HEK293T (cell line): ENCODE measurements at places on chromosomes 1 and 21.
A peak's percentile ranks its signal among the peaks of the same experiment; 100 is the strongest.

DNA sequence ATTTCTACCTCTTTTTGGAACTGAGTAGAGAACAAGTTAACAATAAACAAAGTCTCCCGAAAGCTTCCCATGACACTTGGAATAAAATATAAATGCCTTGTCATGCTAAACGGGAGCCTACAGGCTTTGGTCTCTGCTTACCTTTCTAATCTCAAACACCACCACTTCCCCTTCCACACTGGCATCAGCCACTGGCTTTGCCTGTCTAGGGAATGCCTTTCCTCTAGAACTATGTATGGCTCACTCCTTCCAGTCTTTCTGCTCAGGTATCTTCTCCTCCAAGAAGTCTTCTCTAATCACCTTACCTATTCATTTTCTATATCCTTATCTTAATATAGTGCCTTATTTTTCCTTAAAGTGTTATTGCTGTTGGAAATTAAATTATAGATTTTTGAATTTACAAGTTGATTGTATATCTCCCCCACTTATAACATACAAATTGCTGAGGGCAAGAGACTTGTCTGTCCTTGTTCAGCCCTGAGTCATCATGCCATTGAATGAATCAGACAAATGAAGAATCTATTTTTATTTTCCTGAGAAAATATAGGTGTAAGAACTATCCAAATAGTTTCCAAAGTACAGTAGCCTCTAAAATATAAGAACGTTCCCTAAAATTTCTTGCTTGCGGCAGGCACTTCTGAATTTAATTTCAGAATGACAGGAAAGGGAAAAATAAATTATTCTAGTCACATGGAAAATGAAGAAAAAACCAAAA, 119.2 kb downstream of the TM2D1 start:
- no peak for DNase-seq

DNA sequence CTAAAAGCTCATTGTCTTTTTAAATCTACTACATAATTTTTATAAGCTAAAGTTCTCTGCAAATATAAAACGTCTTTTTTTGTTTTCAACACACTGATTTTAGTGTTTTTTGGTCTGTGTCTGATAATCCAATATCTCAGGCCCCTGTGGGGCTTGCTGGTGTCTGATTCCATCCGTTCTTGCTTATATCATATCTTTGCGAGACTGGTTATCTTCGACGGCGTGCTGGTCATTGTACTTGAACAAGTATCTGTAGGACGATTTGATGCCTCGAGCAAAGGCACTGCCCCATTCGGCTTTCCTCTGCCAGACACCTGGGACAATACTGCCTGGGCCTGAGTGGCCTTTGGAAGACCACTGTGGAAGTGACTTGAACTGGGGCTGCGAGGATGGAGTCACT, 18.4 kb upstream of the TTLL10 start:
- DNase-seq = no peak

DNA sequence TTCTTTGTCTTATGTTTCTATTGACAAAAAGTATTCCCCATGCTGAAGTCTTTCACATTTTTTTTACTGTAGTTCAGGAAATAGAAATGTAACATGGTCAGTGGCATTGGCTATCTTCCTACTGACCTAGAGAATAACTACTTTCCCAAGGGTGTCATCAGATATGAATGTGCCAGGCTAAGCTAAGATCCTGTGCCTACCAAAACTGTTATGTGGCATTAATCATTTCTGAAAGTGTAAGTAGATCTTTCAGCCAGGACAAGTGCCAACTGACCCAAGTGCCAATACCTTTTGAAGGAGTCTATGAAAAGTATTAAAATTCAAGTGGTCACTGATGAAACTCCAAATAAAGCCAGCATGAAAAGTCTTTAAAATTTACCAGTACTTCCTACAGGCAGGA, 165.3 kb downstream of the TNFSF18 start:
- DNase-seq = no peak

DNA sequence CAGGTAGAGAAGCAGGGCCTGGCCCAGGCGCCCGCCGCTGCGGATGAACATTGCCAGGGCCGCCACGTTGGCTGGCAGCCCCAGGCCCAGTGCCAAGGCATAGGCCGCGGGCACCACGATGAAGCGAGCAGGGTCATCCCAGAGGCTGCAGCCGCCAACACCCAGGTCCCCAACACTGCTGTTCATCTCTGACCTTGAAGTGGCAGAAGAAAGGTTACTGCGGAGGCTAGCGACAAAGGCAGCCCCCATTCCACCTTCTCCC, 8.0 kb downstream of the TMEM35B start:
- DNase-seq = no peak

- DNase-seq = no peak
Measured at GRCh38 chr1:240869071-240869470, 257.1 kb upstream of the GREM2 start.

DNA sequence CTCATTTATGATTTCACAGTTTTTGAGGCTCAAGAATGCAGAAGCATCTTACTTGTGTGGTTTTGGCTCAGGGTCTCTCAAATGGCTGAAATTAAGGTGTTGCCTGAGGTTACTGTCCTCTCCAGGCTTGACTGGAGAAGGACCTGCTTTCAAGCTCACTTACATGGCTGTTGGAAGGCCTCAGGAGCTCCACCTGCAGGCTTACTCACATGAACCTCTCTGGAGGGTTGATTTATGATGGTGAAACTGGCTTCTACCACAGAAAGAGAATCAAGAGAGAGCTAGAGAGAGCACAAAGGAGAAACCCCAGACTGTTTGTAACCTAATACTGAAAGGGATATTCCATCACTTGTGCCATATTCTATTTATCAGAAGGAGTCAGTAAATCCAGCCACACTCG, 6.2 kb upstream of the KCNK2 start:
- DNase-seq = peak; percentile 31

DNA sequence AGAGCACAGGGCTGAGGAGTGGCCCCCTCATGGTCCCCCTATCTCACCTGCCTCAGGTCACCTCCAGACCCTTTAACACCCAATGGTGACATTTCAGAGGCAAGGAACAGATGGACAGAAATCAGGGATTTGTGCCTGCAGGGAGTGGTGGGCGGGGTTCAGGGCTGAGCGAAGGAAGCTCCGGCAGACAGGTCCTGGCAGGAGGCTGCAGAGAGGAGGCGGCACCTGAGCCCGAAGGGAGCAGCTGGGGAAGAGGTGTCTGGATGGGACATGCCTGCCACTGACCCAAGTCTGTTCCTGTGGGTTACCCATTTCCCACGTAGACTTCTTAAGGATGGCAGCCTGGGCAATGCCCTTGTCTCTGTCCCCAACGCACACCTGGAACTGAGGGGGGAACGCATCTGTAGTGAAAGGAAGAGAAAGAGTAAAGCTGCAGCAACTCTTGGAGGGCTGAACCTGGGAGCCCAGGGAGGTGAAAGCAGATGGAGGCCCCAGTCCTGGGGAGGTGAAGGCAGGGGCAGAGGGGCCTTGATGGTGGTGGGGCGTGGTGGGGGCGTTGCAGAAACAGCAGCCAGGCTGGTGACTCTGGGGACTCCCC, 61.6 kb upstream of the ADARB1 start:
- no peak for DNase-seq

- DNase-seq = no peak
Measured at GRCh38 chr1:172252321-172252720, 168.2 kb upstream of the C1orf105 start.

GRCh38 chr1:87093286-87093685, 178.9 kb downstream of the HS2ST1 start:
- no peak for DNase-seq

DNA sequence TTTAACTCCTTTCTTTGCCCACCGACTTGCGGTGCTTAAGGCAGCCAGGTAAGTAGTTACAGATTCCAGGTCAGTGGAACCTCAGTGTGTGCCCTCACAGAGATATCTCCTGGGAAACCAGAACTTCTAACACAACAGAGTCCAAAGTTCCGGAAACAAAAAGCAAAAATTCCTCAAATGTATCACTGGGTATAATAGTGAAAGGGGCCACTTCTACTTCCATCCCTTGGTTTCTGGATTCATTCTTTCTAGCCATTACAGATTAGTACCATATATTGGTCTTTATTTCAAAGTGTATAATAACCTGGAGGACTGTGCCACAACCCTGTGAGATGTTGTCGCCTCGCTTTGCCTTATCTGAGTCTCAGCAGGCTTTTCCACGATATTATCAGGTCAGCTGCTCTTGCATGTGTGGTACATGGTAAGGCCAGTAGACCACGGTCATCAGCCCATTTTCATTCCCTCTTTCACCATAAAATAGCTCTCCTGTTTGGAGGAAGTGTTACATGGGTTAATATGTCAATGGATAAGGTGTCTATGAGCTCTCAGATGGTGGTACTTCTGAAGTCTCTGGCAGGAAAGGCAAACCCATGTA, 14.9 kb upstream of the VASH2 start:
- no peak for DNase-seq

GRCh38 chr1:157091186-157091585, 8.4 kb downstream of the ETV3L start:
- no peak for DNase-seq

GRCh38 chr1:225592362-225593025, 60.4 kb downstream of the ENAH start:
- no peak for DNase-seq

DNA sequence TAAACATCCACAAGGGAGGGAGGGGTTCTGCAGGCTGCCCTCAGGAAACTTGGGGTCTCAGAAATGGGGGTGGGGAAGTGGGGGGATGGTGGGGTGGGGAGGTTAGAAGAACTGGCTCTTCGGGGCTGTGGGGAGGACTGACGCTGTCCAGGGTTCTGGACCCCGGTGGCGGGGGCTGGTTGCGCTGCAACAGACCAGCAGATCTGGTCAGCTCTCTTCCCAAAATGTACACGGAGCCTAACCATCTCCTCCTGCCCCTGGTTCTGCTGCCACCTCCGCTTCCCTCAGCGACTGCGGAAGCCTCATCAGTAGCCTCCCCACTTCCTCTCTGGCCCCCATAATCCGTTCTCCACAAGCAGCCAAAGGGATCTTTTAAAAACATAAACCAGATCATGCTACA, 29.3 kb upstream of the C1QA start:
- peak; percentile 44 for DNase-seq

- no peak for DNase-seq
Measured at GRCh38 chr1:82108843-82109242, 308.1 kb downstream of the ADGRL2 start.

GRCh38 chr1:102045752-102046151, 49.0 kb upstream of the OLFM3 start:
- DNase-seq = no peak

GRCh38 chr1:74467786-74468377, 44.5 kb downstream of the LRRC53 start:
- no peak for DNase-seq

- no peak for DNase-seq
Measured at GRCh38 chr1:230696722-230697437, 17.0 kb downstream of the AGT start.

DNA sequence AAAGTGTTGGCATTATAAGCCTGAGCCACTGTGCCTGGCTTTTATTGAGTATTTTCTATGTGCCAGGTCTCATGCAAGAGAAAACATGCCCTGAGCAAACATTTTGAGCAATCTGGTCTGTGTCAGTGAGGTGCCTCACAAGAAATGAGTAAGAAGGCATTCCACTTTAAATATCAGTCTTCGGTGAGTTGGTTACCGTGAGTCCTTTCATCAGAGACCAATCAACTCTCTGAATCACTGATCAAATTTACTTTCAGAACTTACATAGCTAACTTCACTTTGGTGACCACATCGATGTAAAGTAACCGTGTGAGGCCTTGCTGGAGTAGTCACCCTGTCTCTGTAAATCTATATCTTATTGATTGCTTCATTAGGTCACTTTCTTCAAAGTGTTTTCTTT, 14.3 kb upstream of the DDX59 start:
- DNase-seq = no peak

GRCh38 chr1:215595231-215595630, 28.1 kb downstream of the KCTD3 start:
- DNase-seq = no peak

GRCh38 chr1:63977466-63977865, 203.6 kb downstream of the ROR1 start:
- DNase-seq = no peak

GRCh38 chr21:15749861-15750159, 20.0 kb downstream of the USP25 start:
- DNase-seq = no peak

DNA sequence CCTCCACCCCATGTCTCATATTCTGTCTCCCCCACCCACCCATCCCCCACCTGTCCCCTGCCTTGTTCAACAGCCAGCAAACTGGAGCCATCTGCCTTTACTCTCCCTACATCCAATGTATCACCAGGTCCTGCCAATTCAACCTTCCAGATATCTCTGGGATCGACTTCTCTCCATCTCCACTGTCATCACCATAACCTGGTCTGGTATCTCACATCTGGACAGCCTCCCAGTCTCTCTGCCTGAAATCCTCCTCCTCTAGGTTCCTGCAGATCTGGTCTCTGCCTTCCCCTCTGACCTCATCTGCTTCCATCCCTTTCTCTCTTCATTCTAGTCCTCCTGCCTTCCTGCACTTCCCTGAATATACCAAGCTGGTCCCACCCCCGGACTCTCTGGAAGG, 22.2 kb upstream of the CDCA8 start:
- DNase-seq = no peak

DNA sequence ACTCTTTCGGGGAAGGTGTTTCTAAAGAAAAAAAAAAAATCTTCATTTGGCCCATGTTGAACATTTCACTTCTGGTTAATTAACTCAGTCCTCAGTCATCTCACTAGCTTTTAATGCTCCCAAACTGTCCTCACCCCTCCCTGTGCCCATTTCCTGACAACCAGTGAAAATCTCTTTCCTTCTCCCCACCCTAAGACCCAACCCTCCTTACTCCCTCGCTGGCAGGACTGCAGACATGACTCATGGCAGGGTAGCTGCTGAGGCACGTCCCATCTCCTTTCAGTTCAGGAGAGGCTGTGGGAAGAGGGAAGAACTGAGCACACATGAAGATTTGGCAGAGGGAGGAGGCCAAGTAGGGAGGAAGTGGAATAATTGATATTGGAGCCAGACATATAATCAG, 12.6 kb downstream of the PKP1 start:
- DNase-seq = no peak

GRCh38 chr1:99806882-99807281, 40.4 kb upstream of the FRRS1 start:
- DNase-seq = no peak

- peak; percentile 65 for DNase-seq
Measured at GRCh38 chr1:16146279-16147155, 9.4 kb downstream of the EPHA2 start.

- DNase-seq = no peak
Measured at GRCh38 chr1:204314893-204315658, 44.7 kb downstream of the PLEKHA6 start.

DNA sequence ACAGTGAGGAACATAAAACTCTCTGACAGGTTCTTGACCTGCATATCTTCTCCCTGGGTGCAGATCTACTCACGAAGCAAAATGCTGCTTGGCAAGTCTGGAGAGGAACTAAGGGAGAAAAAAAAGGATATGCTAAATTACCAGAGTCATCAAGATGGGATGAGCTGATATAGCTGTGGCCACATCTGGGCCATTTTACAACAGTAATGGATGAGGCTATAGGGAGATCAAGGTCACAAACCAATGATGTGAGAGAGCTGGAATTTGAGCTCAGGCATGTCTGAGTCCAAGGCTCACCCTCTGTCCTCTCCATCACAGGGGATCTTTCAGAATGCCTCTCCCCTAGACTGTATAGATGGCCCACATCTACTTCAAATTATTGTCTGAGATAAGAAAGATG, 26.2 kb downstream of the ZMYND12 start:
- no peak for DNase-seq
